Posterior cingulate gyrus (tissue), 11 donors: ENCODE measurements at places on chromosomes 7 and 10.

GRCh38 chr7:79361214-79361613 lies 92.3 kb downstream of the MAGI2 start:
- no peak for DNase-seq

DNA sequence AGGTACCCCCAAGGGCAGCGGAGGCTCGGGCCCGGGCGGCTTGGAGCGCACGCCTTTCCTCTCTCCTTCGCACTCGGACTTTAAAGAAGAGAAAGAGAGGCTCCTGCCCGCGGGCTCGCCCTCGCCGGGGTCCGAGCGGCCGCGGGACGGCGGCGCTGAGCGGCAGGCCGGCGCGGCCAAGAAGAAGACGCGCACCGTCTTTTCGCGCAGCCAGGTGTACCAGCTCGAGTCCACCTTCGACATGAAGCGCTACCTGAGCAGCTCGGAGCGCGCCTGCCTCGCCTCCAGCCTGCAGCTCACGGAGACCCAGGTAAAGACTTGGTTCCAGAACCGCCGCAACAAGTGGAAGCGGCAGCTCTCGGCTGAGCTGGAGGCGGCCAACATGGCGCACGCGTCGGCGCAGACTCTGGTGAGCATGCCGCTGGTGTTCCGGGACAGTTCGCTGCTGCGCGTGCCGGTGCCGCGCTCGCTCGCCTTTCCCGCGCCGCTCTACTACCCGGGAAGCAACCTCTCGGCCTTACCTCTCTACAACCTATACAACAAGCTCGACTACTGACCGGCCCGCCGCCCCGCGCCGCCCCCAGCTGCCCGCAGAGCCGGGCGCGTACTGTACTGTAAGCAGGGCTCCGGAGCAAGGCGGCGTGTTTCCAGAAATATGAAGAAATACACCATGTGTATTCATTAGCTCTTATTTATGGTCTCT lies 1.8 kb downstream of the HMX2 start:
- DNase-seq: no peak

DNA sequence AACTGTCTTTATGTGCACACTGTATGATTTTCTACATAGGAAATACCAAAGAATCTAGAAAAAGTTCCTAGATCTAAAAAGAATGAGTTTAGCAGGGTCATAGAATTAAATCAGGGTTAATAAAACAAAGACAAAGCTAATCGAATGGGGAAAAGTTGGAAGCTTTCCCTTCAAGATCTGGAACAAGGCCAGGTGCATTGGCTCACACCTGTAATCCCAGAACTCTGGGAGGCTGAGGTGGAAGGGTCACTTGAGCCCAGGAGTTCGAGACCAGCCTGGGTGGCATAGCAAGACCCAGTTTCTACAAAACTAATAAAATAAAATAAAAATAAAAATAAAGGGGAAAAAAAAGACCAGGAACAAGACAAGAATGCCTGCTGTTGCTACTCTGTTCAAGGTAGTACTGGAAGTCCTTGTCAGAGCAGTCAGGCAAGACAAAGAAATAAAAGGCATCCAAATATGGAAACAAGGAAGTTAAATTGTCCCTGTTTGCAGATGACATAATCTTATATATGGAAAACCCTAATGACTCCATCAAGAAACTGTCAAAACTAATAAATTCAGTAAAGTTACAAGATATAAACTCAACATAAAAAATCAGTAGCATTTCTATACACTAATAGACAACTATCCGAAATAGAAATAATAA lies 76.1 kb upstream of the RHEB start:
- DNase-seq: no peak

GRCh38 chr10:74052994-74053393 lies 55.1 kb downstream of the VCL start:
- no peak for DNase-seq

GRCh38 chr7:7693881-7694280 lies 24.5 kb downstream of the RPA3 start:
- no peak for DNase-seq

GRCh38 chr10:86065711-86066251 lies 300.8 kb downstream of the GRID1 start:
- no peak for DNase-seq

- DNase-seq: no peak
Observed at GRCh38 chr10:11265484-11265883, 247.8 kb downstream of the CELF2 start.

GRCh38 chr7:38903057-38903456 lies 5.9 kb downstream of the VPS41 start:
- no peak for DNase-seq

- no peak for DNase-seq
Observed at GRCh38 chr7:133431134-133431724, 178.4 kb downstream of the EXOC4 start.

DNA sequence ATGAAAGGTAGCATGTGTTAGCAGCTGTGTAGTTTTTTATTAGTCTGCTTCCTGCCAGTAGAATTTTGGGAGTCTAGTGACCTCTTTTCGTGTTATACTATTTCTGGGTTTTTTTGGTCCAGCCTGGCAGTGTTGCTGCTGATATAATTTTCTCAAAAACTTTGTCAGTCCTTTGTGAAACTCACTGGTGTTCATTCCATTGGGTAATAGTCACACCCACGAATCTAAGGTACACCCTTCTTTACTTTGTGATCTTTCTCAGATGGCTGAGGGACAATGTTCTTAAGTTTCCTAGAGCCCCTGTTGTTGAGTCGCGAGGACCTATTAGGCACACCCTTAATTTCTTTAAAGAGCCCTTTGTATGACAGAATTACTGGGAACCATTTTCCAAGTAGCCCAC lies 52.3 kb downstream of the TPST1 start:
- DNase-seq: no peak

GRCh38 chr10:50600831-50601477 lies 22.8 kb downstream of the SGMS1 start:
- no peak for DNase-seq
